Lower lobe of right lung (tissue), 2 donors: ENCODE measurements at places on chromosomes 5 and 9. TPM values are rescaled to one million over a fixed set of nuclear protein-coding genes. Genes with fewer than 3 reads are reported as not detected.

PCDHA11 gene
- 0.38 TPM for total RNA-seq

CEL gene
- 1.4 TPM for total RNA-seq

GRCh38 chr9:69145144-69145715 lies 28.8 kb upstream of the TJP2 start:
- no peak overlapping the region for H3K4me3 ChIP-seq
- no peaks in the 10 kb centered on the region for H3K36me3 ChIP-seq
- DNase-seq, result no peak
- H3K4me1 ChIP-seq, result peaks cover 24% of the 10 kb centered on the region
- H3K27ac ChIP-seq, result no peak overlapping the region
- no peaks in the 10 kb centered on the region for H3K27me3 ChIP-seq

DNA sequence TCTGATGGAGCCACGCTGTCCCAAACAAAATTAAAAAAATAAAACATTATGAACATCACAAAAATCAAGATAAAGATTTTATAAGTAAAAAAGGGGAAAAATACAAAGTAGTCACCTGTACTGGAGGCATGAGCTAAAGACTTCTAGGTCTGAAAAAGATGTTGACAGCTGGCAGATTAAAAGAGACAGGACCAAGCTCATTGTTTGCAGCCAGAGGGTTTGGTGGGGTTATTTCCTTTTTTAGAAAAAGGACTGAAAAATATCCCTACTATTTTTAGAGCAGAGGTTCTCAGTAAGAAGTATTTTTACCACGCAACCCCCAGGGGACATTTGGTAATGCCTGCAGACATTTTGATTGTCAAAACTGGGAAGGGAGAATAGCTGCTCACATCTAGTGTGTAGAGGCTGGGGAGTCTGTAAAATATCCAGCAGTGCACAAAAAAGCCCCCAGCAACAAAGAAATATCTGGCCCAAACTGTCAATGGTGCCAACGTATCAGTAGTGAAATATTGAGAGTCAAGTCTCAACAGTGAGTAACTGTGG lies 353.4 kb downstream of the TLE1 start:
- H3K36me3 ChIP-seq, result no peaks in the 10 kb centered on the region
- DNase-seq, result no peak
- no peak overlapping the region for H3K27ac ChIP-seq
- H3K4me3 ChIP-seq, result no peak overlapping the region
- H3K4me1 ChIP-seq, result no peaks in the 10 kb centered on the region
- no peaks in the 10 kb centered on the region for H3K27me3 ChIP-seq

DNA sequence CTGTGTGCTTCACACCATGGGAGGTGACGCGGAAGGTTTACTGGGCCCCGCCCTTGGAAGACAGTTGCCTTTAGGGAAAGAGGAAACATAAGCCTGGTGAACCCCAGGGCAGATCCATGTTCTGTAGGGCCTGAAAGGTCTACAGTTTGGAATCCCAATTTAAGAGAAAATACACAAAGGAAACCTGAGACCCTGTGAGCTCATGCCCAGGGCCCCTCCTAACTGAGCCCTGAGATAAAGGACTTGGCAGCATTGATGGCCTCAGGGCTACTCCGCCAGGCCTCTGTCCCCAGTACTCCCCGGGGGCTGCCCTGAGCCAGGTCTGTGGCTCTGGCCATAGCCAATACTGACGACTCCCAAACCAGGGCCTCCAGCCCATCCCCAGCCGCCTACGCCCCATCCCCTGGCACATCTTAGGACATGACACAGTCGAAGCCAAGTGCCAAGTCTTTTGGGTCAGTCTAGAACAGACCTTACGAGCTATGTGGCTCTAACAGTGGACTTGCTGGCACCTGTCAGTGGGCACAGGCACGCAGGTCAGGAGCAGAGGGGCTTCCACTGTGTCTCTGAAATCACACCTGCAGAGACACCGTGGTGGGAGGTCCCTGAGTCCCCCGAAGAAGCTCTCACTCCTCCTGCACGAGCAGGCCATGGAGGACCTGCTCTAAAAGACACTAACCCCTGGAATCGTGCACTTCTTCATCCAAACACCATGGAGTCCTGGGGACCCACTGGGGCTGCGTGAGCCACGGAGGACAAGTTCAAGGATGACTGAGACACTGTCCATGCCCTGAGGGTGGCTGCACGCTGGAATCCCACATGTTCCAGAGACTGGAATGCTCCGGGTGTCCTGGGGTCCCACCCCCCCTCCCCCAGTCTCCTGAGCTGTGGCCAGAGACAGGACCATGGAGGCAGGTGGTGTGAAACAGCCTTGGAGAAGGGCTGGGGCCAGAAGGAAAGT lies 40.3 kb upstream of the BARHL1 start:
- no peak overlapping the region for H3K27ac ChIP-seq
- no peak for DNase-seq
- no peaks in the 10 kb centered on the region for H3K36me3 ChIP-seq
- no peak overlapping the region for H3K4me3 ChIP-seq
- H3K4me1 ChIP-seq, result no peaks in the 10 kb centered on the region

GRCh38 chr5:109478830-109479229 lies 69.1 kb upstream of the PJA2 start:
- no peaks in the 10 kb centered on the region for H3K27me3 ChIP-seq
- H3K36me3 ChIP-seq, result no peaks in the 10 kb centered on the region
- no peak overlapping the region for H3K4me3 ChIP-seq
- H3K27ac ChIP-seq, result no peak overlapping the region
- DNase-seq, result no peak

DNA sequence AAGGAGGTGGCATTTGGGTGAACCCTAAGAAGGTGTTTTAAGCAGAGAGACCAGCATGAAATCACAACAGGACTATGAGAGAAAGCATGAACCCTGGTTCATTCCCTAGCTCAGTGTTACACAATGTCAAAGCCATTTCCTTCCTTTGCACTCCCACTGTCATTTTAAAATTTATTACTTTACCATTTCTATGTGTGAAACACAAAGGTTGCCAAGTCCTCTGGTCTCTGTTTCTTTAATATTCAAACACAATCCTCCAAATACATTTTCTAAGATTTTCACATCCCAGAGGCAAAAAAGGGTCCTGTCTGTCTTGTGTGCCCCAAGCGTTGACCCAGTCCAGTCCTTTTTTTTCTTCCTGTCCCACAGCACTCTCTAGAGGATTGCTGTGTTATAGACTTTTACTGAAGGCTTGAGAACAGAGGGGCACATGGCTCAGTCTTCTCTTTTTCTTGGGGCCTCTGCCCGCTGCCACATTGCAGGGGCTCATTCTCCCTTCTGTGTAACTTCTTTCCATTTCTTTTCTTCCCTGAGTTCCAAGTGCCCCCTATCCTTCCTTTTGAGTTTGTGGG lies 78.6 kb upstream of the SLC28A3 start:
- H3K27me3 ChIP-seq, result peaks cover 6% of the 10 kb centered on the region
- H3K4me1 ChIP-seq, result no peaks in the 10 kb centered on the region
- no peak overlapping the region for H3K27ac ChIP-seq
- DNase-seq, result no peak
- H3K36me3 ChIP-seq, result no peaks in the 10 kb centered on the region
- no peak overlapping the region for H3K4me3 ChIP-seq

- no peak overlapping the region for H3K4me3 ChIP-seq
- no peak for DNase-seq
- H3K36me3 ChIP-seq, result peaks cover 93% of the 10 kb centered on the region
Measured at GRCh38 chr5:32261198-32261597, 51.5 kb downstream of the MTMR12 start.

- DNase-seq, result peak; percentile 67
- no peak overlapping the region for H3K4me3 ChIP-seq
- peak overlapping the region; percentile 59 for H3K27ac ChIP-seq
- no peaks in the 10 kb centered on the region for H3K36me3 ChIP-seq
Measured at GRCh38 chr5:73826301-73827105, 200.5 kb downstream of the ARHGEF28 start.

DNA sequence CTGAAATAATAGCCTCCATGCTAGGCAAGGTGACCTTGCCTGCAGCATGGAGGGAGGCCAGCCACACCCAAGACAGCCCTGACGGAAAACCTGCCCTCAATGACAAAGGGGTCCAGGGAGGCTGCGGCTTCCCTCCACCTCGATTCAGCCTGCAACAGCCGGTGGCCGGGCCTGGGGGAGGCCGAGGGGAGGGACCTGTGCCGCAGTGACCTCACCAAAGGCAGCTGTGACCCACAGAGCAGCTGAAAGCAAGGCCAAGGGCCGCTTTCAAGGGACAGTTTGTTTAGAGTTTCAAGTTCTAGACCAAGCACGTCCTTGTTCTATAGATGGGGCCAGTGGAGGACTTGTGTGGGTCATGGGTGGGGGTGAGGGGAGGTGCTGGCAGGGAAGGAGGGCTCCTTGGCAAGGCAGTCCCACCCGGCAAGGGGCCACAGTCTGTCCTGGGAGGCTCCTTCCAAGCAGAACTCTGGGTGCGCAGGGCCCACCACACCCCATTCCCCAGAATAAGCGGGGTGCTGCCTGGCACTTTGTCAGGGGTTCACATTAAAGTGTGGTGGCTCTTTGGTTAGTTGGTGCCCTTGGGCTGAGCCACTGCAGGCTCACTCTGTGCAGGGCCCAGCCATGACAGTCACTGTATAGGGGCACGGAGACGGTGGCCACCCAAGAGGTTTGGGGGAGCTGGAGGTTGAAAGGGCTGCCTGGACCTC lies 226.5 kb downstream of the FANCC start:
- H3K36me3 ChIP-seq, result peaks cover 21% of the 10 kb centered on the region
- no peaks in the 10 kb centered on the region for H3K27me3 ChIP-seq
- H3K27ac ChIP-seq, result peak overlapping the region; percentile 74
- peaks cover 70% of the 10 kb centered on the region for H3K4me1 ChIP-seq

- H3K4me1 ChIP-seq, result no peaks in the 10 kb centered on the region
- peaks cover 5% of the 10 kb centered on the region for H3K27me3 ChIP-seq
- H3K4me3 ChIP-seq, result no peak overlapping the region
- no peak overlapping the region for H3K27ac ChIP-seq
- no peaks in the 10 kb centered on the region for H3K36me3 ChIP-seq
Measured at GRCh38 chr9:114666401-114666800, 8.8 kb upstream of the TEX53 start.

DNA sequence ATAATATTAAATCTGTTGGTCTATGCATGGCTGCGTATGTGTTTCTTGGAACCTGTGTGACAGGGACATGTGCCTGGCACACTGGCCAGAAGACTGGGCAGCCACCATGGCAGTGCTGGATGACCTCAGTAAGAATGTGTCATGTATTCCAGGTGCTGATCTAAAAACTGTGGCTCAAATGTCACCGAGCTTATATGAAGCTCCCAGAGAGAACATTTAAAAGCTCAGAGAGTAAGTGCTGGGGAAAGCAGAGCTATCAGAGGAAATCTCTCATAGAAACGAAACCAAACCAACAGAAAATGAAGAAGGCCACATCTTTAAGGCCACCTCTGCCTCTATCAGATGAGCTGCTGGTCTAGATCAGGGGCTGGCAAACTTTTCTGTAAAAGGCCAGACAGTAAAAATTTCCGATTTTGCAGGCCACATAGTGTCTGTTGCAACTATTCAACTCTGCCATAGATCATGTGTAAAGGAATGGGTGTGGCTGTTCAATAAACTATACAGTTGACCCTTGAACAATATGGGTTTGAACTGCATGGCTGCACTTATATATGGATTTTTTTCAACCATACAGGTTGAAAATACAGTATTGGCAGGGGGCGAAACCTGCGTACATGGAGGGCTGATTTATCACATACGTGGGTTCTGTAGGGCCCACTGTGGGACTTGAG lies 31.8 kb downstream of the TSTD2 start:
- DNase-seq, result no peak
- H3K27me3 ChIP-seq, result no peaks in the 10 kb centered on the region
- H3K4me3 ChIP-seq, result no peak overlapping the region
- no peak overlapping the region for H3K27ac ChIP-seq
- H3K36me3 ChIP-seq, result peaks cover 71% of the 10 kb centered on the region
- H3K4me1 ChIP-seq, result peaks cover 13% of the 10 kb centered on the region
